Retinal pigment epithelial cell (primary cell): ENCODE measurements at places on chromosomes 3 and 15.

DNA sequence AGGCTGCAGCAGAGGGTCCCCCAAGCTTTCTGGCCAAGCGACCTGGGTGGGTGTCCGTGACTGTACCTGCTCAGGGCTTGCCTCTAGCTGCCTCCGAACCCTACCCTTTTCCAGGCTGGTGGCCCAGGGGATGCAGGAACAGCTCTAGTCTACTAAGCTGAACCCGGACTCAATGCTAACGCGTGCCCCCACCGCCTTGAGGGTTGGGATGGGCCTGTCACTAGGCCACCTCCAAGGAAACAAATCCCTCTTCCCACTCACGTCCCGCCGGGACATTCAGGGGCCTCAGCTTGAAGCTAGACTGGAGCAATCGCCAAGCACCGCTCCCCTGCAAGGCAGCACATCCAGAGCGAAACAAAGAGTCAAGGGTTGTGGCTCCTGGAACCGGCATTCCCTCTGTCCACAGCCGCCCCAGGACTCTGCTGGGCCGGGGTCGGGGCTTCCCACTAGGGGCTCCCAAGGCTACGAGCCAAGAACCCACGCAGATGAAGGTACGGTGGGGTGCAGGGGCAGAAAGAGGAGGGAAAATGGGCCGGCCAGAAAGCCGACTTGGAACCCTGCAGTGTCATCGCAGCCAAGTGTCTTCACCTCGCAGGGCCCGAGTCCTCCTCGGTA is 2.9 kb downstream of the FBXL22 start:
- no peak for DNase-seq

DNA sequence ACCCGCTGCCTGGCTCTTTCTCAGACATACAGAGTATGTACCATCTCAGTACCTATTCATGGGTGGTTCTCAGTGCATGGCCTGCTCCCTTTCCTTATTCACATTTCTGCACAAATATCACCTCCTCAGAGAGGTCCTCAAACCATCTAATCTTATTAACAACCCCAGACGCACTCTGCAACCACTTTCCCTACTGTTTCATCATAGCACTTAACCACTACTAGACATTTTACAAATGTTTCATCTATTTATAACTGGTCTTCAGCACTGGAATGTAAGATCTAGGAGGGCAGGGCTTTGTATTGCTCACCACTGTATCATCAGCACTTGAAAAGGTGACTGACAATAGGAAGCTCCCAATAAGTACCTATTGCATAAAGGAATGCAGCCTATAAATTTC is 45.1 kb downstream of the TNIK start:
- DNase-seq = peak; percentile 44

- no peak for DNase-seq
Observed at GRCh38 chr3:8713901-8714759, 19.5 kb upstream of the CAV3 start.

GRCh38 chr3:141170678-141171295 is 60.8 kb upstream of the PXYLP1 start:
- no peak for DNase-seq

DNA sequence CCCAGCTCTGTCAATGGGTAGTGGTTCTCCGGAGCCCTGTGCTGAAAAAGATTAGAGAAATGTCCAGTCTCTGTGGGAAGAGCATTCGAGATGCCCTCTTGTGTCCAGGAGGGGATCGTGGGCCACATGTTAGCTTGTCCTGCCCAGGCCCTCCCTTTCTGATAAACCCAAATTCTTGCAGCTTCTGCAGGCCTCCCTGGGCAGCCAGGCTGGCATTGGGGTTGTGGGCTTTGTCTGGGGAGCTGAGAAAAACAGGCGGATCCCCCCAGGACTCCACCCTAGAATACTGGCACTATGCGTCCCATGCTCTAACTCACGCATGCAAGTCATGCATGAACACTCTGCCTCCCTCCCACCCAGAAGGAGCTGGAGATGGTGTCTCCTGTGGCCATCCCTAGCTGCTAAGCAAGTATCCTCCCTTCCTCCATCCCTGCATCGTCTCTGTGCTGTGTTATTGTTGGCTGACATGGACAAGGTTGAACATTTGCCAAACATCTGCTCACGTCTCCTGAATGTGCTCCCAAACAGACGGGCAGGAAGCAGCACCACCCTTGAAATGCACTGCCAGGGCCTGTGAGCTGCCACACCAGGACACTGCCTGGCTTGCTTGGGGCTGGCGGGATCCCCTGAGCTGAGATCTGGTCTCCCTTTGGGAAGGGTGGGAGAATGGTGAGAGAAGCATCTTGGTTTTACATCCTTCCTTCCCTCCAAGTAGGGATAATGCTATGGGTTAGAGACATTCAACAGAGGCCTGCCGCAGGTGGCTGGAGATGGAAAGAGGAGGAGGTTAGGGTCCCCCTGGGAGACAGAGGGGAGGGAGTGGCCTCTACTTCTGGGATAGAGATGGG is 26.5 kb downstream of the CFAP161 start:
- DNase-seq = no peak

DNA sequence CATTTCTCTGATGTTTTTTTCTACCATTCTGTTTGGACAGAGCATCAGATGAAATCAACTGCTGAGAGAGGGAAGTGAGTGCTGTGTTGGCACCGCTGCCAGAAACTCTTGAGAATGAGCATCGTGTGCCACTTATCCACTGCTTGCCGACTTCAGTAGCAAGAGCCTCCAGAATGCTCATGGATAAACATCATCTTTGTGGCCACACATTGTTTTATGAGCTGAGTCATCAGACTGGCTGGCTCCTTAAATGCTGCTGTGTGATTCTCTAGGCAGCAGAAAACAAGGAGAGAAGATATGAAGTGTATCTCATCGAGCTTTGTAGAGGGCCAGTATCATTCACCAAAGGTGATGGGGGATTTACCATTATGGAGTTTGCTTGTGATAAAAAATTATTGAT is 3.4 kb upstream of the DOCK3 start:
- DNase-seq = peak; percentile 70

DNA sequence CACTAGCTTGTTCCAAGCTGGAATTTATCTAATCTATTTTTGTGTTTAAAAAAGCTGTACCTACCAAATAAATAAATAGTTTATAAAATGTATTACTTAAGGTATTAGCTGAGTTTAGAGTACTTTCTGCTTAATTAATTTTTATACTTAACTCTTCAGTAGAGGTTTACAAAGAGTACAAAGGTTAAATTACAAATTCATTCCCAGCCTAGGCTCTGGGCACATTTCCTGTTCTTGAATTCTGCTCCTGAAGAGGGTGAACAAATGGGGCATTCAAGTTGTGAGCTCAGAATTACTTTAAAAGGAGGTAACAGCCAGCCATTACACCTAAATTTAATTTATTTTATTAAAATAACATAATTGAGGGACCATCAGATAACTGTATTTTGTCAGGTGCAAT is 26.4 kb downstream of the MKRN2 start:
- DNase-seq = no peak

DNA sequence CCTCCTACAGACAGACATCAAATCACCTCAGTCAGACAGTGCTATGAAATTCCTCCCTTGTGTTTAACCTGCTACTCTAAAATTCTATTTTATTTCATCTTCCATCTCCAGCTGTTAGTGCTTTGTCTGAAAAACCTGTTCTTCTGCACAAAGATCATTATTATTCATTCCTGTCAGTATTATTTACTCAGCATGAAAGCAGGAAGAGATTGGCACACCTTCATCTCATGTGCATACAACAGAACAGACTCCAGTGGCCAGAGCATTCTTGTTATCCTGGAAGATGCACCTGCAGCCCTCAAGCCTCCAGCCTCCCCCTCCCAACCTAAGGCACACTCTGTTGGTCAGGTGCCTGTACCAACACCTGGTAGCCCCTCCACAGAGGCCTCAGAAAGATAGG is 1.8 kb upstream of the ROPN1B start:
- no peak for DNase-seq

DNA sequence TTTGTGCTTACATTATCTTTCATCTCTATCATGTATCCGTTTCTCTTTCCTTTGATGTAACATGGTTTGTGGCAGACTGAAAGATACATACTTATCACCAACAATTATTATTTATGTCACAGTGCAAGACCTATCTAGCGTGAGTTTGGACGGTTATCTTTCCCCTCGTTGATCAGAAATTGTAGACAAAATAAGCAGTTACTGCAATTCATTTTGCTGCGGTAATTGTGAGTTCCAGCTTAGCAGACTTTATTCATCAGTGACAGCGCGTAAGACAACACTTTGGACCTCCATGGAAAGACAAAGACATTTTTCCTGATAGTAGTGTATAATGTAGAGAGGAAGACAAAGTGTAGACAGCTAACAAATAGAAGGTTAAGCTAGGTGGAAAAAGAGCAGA is 51.0 kb upstream of the UTS2B start:
- no peak for DNase-seq

DNA sequence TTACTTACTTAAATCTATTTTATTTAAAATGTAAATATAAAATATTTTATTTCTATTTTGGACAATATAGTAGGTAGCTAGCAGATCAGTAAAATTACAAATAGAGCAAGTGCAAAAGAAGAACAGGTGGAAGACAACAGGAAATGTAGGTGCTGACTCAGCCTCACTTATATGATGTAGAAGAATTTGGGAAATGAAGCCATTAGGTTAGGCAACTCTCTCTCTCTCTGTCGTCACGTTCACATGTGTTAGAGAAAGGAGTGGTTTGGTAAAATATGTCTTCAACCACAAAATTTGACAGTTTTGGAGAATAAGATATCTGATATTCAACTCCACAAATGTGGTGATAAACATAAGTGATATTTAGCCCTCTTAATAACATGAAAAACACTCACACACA is 532.5 kb upstream of the KCNMB2 start:
- DNase-seq = no peak

DNA sequence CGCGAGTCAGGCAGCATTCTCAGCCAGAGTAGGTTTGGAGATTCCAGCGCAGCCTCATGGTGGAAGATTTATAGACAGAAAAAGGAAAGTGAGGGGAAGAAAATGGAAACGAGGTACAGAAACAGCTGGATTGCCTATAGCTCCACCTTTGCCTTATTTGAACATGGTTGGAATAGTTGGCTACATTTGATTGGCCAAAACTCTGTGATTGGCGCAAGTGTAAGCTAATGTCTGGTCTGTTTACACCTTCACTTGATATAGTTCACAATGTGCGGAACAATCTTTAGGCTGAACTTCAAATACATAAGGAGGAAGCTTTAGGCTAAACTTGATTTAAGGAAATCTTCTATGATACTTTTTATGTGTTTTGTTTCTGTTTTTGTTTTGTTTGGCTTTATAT is 1191.9 kb downstream of the NSUN3 start:
- DNase-seq = no peak

GRCh38 chr3:64686446-64686908 is 1.3 kb downstream of the ADAMTS9 start:
- DNase-seq = no peak

DNA sequence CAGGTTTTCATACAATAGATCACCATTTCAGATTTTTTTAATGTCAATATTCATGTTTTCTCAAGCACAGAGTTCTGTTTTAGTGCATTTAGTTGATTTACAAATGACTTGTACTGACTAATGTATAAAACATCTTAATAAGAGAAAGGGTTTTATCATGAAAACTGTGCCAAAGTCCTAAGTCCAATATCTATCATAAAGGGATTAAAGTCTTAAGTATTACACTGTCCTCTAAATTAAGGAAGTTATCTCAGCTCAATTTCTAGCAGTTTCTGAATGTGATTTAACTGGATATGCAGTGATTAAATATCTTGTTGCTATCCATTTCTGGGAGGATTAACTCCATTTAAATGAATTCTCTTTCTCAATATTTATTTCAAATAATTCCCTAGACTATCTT is 381.1 kb upstream of the CNTN4 start:
- peak; percentile 83 for DNase-seq

GRCh38 chr15:85003593-85004312 is 22.1 kb downstream of the PDE8A start:
- no peak for DNase-seq

DNA sequence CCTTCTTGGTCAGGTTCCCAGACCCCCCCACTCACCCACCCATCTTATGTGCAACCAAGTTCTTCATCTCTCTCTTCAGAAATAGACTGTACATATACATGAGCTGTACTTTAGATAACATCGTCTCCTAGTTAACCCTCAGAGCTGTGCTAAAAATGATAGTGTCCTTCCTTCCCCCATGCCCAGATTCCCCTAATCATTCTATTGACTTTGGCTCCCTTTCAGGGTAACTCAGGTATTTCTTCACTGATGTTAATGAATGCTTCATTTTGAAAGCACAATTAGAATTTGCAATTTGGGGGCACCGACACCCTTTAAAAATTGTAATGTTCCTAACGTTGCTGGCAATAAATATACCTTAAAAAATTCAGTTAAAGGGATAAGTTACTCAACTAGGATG is 10.9 kb downstream of the PARP9 start:
- DNase-seq = no peak

DNA sequence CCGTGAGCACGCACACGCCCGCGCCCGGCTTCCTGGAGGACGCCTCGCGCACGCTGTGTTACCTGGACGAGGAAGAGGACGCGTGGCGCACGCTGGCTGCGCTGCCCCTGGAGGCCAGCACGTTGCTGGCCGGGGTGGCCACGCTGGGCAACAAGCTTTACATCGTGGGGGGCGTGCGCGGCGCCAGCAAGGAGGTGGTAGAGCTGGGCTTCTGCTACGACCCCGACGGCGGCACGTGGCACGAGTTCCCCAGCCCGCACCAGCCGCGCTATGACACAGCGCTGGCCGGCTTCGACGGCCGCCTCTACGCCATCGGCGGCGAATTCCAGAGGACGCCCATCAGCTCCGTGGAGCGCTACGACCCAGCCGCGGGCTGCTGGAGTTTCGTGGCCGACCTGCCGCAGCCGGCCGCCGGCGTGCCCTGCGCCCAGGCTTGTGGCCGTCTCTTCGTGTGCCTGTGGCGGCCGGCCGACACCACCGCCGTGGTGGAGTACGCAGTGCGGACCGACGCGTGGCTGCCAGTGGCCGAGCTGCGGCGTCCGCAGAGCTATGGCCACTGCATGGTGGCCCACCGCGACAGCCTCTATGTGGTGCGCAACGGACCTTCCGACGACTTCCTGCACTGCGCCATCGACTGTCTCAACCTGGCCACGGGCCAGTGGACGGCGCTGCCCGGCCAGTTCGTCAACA is 890 bp downstream of the KBTBD13 start:
- no peak for DNase-seq

- DNase-seq = no peak
Observed at GRCh38 chr3:3085782-3086181, 24.4 kb downstream of the IL5RA start.

GRCh38 chr15:68230157-68231100 is 901 bp upstream of the CLN6 start:
- DNase-seq = no peak

GRCh38 chr3:30681649-30682211 is 75.3 kb downstream of the TGFBR2 start:
- no peak for DNase-seq

DNA sequence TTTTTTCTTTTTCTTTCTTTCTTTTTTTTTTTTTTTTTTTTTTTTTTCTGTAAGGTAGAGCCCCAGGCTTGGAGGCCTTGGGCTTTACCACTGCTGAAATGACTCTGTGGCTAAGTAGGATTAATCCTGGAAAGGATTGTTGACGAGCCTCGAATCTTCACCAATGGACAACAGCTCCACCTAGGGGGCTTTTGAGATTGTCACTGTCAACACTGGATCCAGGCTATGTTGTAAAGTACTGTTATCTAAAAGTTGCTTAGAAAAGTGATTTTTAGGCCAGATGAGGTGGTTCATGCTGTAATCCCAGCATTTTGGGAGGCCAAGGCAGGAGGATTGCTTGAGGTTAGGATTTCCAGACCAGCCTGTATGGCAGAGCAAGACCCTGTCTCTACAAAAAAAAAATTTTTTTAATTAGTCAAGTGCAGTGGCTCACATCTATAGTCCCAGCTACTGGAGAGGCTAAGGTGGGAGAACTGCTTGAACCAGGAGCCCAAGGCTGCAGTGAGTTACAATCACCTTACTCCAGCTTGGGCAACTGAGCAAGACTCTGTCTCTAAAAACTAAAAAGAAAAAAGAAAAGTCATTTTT is 41.6 kb downstream of the KLHL18 start:
- DNase-seq = peak; percentile 71
